Activated CD4-positive, alpha-beta T cell treated with anti-CD3 and anti-CD28 coated beads, Interleukin-2, amount 50 U/mL, for 1 hour (primary cell): ENCODE measurements at places on chromosomes 12 and 14.
A peak's percentile ranks its signal among the peaks of the same experiment; 100 is the strongest.

DNA sequence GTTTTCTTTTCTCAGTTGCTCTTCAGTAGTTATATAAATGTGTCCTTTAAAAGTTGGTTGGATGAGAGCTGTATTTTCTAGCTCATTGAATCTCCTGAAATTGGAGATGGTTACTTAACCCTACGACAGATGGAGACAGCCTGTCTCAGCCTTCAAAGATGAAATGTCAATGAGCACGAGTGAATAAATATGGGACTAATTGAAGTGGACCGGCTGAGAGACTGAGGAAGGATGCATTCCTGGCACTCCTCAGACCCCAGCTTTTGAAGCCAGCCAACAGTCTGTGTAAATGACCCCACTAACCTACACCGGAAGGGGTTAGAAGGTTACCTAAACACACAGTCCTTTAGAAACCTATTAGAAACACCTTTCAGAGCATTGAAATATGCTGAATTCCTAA is 46.6 kb downstream of the PDZRN4 start:
- DNase-seq = no peak

DNA sequence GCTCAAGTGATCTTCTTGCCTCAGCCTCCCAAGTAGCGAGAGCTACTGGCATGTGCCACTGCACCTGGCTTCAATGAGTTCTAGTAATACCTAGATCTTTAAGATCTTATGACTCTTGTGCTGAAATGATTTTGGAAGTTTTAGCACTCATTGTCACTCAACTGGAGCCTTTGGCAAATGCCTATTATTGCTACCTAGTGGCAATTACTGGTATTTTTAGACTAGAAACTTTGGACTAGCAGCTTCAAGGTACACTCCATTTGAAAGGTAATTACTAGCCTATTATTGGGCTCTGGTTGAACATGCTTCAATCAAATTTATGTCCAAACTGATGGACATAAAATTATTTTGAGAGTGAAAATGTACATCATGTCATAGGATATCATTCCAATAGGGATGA is 80.7 kb upstream of the MUCL1 start:
- no peak for DNase-seq

DNA sequence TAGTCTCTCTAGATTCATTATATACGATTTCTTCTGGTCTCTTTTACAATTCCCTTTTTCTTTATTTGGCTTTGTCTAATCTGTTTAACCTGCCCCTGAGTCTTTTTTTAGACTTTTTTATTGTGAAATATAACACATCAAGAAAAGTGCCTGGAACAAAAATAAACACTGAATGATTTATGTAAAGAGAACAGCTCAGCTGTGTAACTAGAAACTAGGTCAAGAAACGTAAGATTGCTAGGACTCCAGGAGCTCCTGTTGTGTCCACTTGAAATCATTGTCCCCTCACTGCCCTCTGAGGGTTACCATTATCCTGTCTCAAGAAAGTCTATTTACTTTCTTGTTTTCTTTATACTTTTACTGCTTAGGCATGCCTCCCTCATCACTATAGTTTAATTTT is 23.1 kb downstream of the EXD2 start:
- DNase-seq = no peak

GRCh38 chr12:1350055-1350933 is 244.1 kb downstream of the FBXL14 start:
- no peak for DNase-seq

DNA sequence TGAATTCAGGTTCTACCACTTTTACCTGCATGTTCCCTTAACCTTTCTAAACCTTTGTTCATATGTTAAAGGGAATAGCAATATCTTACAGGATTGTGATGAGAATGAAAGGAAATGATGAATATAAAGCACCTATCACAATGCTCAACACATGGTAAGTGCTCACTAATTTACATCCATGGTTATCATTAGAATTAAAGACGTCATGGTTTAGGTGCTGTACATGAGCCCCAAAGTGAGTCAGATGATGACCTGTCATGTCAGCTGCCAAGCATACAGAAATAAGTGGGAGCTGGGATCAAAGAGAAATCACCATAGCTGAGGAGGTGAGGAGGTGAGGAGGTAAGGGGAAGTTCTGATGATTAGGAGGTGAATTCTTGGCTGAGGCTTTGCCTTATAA is 135.9 kb upstream of the ATP2B1 start:
- DNase-seq = no peak

DNA sequence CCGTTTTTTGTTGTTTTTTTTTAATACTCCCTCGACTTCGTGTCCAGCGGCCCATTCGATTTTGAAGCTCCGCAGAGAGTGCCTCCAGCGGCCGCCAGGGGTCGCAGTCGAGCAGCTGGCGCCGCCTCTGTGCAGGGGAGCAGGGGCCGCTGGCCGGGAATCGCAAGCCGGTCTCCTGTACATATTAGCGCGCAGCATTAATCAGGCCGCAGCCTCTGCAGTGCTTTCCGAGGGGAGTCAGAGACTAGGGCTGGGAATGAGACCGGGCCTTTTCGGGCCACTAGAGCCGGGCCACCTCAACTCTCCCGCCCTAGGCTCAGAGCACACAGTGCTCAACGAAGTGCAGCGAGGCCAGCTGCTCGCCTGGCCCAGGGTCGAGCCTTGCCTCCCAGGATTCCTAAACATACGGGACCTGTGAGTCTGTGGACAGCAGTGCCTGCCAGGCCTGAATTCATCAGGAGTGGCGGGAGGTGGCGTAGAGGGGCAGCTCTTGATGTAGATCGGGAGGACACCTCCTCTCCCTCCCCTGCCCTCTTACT is 81.8 kb downstream of the EMP1 start:
- DNase-seq = peak; percentile 57

- no peak for DNase-seq
These were observed 101.2 kb upstream of the EIF5 start for GRCh38 chr14:103232831-103233319.

DNA sequence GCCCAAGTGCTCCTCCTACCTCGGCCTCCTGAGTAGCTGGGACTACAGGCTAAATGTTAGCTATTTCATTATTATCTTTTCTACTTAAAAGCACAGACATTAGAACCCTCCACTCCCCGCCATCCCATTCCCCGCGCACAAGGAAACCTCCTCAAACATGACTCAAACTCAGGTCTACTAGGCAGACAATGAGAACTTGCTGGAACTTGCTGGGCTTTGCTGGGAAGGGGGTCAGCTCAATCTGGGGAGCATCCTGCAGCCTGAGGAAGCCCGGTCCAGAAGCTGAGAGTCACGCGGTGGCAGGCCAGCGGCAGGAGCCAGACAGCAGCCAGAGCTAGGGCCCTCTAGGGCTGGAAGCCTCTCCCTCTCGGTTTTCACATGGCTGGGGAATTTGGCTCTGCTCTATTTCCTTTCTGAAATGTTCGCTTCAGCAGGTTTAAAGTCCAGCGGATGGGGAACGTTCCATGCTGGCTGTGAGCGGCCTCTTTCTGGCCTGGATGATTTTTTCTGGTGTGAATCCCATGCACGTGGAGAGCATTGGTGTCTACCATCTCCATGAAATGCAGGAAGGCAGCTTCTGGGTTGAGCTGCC is 68.5 kb downstream of the SLC6A12 start:
- no peak for DNase-seq

DNA sequence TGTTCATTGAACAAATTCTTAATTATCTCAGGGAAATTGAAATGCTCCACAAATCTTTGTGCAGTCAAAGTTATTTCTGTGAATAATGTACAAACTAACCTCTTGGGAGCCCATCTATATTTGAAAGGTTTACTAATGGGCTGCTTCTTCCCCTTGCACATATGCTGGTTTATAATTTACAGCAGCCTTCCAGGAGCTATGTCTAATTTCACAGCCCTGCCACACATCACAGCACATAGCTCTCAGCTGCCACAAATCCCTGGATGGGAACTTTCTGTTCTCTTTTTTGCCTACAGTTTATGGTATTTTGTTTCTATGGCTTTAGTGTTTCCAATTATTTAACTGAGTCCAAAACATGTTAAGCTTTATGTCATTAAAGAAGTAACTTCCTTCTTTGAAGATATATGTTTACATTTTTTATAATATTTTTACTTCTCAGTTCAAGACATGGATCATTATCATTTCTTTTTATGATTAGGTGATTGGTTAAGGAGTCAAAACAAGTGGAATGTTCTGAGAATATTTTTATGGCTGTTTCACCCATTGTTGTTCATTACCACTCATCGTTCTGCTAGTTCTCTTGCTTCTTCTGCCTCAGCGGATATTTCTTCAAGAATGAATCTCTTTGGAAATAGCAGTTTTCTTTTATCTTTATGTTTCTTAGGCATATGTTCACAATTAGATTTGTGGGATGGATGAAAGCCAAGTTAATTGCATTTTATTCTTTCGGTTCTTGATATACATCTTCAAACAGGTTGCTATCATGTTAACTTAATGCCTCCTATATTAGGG is 475.6 kb upstream of the MIS18BP1 start:
- no peak for DNase-seq

- no peak for DNase-seq
These were observed 1.1 kb downstream of the LRP6 start for GRCh38 chr12:12265571-12266388.

- DNase-seq = no peak
These were observed 2.6 kb upstream of the OR6J1 start for GRCh38 chr14:22646570-22647254.

DNA sequence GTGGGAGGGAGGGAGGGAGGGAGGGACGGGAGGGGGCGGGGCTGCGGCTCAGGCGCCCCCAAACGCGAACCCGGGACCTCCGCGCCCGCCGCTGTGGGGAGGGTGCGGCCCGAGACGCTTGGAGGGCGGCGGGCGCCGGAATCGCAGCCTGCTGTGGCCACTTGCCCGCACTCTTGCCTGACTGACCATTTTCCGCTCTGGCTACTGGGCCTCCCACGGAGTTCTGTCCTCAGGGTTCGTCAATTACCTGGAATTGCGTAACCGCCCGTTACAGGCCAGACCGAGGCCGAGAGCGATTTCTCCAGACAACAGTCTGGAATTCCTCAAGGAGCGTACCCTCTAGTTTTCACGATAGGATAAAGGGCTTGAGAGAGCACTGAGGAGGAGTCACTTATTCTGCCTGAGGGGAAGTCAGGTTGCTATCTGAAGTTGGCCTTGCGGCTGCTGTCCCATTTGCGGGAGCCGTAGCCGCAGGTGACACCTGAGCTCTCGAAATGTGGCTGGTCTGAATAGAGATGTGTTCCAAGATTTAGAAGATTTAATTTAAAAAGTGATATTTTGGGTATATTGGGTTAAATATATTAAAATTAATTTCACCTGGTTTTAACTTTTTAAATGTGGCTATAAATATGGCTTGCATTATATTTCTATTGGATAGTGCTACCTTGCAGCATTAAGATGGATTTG is 446 bp upstream of the ZNF641 start:
- DNase-seq = no peak

- DNase-seq = no peak
These were observed 58.0 kb upstream of the DAAM1 start for GRCh38 chr14:59130462-59130861.

- DNase-seq = no peak
These were observed 56.4 kb downstream of the PITPNM2 start for GRCh38 chr12:123094349-123095077.

DNA sequence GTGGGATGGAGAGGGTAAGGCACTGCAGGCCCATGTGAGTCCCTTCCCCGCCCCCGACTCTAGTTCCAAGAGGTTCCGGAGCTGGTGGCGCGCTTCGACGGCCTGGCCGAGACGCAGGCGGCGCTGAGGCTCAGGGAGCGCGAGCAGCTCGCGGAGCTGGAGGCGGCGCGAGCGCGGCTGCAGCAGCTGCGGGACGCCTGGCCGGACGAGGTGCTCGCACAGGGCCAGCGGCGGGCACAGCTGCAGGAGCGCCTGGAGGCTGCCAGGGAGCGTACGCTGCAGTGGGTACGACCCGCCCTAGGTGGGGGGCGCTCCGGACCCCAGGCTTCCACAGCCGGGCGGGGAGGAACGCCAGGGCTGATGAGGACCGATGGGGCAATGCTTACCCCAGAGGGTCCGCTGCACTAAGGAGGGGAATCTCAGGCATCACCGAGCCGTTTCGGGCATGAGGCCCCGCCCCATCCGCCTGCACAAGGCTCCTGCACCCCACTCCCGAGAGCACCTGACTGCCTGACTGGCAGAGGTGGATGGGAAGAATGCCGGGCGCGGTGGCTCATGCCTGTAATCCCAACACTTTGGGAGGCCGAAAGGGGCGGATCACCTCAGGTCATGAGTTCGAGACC is 4.9 kb downstream of the CFAP73 start:
- DNase-seq = peak; percentile 18

DNA sequence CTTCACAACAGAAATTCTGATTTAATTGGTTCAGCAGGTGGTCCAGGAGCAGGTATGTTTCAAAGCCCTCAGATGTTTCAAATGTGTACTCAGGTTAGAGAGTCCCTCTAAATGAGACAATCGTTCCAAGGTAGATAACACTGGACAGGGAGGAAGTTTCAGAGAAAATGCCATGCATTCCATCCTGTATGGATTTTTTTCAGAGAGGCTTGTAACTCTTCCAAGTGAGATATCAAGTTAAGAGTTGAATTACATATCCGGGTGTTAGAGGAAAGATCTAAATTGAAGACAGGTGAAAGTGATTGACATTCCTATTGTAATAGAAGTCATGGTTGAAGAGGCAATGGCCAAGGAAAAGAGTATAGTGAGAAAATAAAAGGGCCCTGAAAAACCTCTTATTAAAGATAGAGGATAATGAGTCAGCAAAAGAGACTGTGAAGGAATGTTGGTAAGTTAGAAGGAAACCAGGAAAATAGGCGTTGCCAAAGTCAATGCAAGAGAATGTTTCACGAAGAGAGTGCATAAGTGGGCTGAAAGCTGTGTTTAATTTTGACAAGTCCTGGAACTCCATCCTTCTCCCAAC is 105.8 kb downstream of the BMP4 start:
- no peak for DNase-seq

DNA sequence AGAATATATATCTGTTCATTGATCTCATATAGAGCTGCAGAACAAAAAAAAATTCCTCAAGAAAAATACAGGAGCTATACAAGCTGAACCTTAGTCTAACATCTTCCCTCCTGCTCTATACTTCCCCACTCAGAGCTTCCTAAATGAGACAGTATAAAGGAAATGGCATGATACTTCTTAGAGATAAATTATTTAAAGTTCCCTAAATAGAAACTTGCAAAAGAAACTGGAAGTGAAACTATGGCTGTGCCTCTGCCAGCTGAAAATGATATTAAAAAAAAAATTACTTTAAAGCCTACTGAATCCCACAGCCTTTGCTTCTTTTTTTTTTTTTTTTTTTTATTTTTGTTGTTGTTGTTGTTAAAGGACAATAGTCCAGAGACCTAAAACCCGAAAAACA is 11.6 kb upstream of the NEK9 start:
- DNase-seq = no peak

DNA sequence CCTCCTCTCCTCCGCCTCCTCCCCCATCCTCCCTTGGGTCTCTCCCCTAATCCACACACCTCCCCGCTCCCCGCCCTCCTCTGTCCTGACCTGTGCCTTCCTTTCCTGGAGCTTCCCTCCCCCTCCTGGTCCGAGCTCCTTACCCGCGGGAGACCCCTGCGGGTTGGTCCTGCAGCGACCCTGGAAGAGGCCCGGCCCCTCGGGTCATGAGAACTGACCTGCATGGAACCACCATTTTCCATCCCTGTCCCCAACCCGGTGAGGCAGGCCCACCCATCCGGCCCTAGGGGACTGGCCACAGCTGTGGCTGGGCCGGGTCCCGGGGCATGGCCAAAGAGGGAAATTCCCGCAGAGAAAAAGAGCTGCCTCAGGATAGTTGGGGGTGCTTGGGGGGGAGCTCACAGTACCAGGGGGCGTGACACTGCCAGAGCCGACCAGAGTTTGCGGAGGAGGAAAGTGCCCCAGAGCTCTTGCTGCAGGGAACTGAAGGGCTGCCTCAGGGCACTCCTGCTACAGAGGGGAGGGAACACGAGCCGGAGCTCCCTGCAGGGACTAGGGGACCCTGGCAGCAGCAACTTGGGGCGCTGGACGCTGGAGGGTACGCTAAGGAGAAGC is 613 bp downstream of the ARHGEF40 start:
- DNase-seq = no peak
